ENCODE measurements at places on chromosomes 2 and 18.

DNA sequence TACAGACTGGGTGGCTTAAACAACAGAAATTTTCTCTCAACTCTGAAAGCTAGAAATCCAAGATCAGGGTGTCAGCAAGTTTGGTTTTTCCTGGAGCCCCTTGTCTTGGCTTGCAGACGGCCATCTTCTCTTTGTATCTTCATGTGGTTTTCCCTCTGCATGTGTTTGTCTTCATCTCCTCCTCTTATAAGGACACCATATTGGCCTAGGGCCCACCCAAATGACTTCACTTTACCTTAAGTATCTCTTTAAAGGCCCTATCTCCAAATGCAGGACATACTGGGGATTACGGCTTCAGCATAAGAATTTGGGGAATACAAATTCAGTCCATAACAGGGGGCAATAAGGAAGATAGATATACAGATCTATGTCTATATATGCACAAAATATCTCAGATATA is 187.9 kb downstream of the MTCL1 start:
- no peak for DNase-seq

DNA sequence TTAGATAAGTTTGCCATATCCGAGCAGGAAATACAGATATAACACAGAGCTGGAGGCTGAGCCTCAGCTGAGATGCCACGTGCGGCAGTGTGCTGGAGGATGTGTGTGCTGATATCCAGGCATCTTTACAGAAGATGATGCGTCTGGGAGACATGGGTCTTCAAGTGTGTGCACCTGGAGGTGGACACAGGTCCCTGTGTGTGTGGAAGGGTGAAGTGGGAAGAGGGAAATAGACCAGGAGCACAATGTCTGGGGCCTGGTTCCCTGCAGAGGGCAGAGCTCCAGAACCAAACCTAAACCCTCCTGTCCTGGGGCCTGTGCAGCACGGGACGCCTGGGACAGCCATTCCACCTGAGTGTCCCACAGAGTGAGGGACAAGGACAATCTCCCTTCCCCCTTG is 180.3 kb upstream of the RAB12 start:
- no peak for DNase-seq

DNA sequence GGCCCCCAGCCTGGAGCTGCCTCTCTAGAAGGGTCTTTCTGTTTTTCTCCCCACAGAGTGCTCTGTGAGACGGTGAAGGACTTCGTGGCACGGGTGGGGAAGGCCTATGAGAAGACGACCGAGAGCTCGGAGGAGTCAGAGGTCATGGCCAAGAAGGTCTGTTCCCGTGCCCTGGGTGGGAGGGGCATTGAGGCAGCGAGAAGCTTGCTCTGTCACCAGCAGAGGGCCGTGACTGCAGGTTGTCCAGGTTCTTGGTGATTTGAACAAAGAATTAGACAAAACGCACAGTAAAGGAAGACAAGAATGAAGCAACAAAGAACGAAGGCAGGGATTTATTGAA is 93.9 kb downstream of the DGKD start:
- no peak for DNase-seq

DNA sequence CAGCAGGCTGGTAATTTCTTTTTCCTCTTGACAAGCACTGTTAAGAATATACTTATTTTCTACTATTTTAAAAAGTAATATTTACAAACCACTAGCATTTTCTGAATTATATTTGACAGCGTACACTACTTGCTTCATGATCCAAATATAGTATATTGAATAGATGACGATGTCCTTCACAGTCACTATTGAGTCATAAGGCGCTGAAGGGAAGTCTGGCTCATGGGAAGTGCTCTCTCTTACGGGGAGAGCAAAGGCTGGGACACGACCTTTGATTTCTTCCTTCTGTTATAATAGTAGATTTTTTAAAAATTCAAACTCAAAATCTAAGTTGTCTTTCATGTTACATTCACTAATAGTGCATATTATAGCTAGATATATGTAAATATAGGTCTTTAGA is 357.1 kb downstream of the SOCS6 start:
- no peak for DNase-seq

GRCh38 chr2:187419808-187420207 is 28.2 kb downstream of the CALCRL start:
- DNase-seq = no peak

Measured in T-helper 22 cell (primary cell).